Sigmoid colon (tissue), 7 donors: ENCODE measurements at places on chromosomes 3 and 15. TPM values are rescaled to one million over a fixed set of nuclear protein-coding genes. Genes with fewer than 3 reads are reported as not detected.
A peak's percentile ranks its signal among the peaks of the same experiment; 100 is the strongest.

DNA sequence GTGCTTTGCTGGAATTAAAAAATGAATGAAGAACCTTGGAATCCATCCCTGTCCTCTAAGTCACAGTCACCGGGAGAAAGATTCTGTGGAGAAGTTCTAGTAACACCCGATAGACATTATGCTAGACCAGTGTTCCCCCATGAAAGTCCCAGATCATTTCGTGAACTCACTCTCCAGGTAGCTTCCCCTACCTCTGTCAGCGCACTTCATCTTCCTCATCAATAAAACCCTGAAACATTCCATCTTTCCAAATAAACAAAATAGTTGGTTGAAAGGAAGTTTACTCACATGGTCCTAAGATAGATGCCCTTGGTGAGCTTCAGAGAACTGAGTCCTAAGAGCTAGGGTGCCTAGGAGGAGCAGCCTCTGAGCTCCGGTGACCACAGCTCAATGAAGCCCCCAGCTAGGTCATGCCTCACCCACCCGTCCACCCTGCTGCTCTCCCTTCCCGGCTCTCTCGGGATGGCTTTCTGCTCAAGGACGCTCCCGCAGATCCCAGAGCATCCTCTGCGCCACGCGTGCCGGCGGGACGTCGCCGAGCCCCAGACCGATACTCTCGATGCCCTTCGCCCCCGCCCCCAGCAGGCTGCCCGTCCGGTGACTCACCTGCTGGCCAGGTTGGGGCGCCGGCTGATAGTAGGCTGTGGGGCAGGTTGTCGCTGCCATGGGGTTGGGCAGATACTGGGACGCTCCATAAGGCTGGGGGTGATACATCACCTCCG is 776 bp downstream of the VGLL3 start:
- DNase-seq, result peak; percentile 71

DNA sequence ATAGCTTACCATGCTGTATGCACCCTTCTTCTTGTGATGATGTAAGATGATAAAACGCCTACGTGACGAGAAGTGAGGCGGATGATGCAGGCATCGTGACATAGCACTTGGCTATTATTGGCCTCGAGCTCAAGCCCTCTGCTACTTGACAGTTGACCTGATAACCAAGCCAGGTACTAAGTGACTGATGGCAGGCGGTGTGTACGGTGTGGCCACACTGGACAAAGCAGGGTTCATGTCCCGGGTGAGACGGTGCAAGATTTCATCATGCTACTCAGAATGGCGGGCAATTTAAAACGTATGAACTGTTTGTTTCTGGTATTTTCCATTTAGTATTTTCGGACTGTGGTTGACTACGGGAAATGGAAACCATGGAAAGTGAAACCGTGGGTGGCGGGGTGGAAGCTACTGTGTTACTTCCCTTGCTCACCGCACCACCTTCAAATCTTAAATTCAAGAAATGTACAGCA is 57.7 kb downstream of the SLC12A8 start:
- no peak for DNase-seq

ZNF80 gene
- total RNA-seq, result not detected

DNA sequence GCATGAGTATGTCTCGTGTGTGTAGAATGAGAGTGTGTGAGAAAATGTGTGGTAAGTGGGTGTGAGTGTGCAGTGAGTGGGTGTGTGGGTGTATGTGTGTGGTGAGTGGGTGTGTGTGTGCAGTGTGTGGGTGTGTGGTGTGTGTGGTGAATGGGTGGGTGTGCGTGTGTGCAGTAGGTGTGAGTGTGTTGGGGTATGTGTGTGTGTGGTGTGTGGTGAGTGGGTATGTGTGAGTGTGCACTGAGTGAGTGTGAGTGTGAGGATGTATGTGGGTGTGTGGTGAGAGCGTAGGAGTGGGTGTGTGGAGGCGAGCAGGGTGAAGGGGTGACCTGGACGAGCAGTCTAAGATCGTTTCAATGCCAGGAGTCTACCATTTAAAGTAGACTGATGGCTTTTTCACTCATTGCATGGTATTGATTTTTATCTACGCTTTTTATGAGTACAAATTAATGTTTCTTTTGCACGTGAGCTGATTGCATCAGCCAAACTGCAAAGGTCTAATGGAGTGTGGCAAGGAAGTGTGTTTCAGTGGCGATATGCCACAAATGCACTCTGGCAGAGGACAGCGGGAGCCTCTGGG is 1.6 kb upstream of the CPN2 start:
- no peak for DNase-seq

DNA sequence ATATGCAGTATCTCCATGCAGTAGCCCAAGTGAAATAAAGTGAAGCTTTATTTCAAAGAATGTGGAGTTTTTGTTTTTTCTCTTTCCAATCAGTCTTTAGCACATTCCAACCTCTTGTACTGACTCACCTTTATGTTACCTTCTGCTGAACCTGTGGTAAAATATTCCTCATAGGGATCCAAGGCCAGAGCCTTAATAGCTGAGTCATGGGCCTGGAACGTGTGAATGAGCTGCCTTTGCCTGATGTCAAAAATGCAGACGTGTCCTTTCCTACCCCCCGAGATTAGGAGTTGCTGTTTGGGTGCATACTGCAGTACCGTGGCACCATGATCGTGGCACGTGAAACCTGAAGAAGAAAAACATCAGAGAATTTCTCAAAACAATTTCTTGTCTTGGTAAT is 108.5 kb downstream of the GLDN start:
- DNase-seq, result no peak

DNA sequence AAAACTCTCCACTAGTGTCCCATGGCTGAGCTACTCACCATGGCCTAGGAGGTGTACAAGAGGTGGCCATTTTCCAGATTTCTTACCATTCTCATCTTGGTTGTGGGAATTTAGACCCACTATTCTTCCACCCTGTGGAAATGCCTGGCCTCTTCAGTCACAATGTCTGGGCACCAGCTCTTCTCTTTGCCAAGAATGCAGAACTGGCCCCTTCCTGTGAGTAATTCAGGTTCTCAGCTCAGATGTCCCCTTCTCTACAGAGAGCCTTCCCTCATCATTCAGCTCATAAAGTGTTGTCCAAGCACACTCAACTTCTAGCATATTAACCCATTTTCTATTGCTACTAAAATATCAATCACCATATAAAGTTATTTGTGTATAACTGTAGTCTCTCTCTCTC is 575.5 kb upstream of the KCNMB2 start:
- no peak for DNase-seq

DNA sequence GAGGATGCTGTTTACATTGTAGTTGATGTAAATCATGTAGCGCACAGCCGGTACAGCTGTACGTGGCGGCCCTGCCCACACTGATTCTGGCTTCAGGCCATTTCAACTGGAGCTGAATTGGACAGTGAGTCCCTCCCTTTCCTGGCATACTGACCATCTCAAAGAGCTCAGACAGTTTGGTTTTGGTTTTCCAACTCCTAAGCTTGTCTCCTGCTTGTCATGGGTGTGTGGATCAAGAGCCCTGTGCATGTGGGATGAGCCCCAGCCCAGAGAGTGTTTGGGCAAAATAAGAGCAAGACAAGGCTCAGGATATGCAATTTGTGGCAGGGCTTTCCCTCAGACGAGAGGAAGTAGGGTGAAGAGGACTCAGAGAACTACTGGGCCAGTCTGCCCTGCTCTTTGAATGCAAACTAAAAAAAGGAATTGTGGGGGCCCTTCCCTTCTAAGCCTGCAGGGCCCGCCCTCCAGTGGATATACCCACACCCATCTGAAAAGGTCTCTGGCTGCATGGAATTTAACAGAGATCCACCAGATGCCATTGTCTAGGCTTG is 13.3 kb downstream of the ITGA11 start:
- no peak for DNase-seq

LSAMP gene
- 47.1 TPM for total RNA-seq

- DNase-seq, result no peak
Measured at GRCh38 chr15:90167121-90167520, 34.0 kb upstream of the SEMA4B start.

- no peak for DNase-seq
Measured at GRCh38 chr3:9767418-9767817, 2.3 kb downstream of the CAMK1 start.

- DNase-seq, result no peak
Measured at GRCh38 chr15:100515758-100516157, 13.0 kb downstream of the CERS3 start.

GPR62 gene
- total RNA-seq, result not detected

DNA sequence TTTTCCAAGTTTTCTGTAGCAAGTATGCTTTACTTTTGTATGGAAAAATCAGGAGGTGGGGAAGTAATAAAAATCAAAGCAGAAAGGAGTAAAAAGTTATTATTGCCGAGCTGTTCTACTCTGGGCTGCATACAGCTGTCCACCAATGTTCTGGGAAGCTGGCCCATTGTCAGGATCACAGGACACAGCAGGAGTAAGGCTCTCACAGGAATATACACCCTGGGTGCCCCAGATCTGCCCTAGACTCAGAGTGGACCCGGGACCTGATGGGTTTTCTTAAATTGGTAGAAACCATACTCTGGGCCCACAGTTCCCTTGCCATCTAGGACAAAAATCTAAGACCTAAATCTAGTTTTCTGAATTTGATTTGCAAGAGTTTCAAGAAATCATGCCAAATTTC is 60.4 kb downstream of the TNIK start:
- peak; percentile 69 for DNase-seq

- DNase-seq, result no peak
Measured at GRCh38 chr3:155871746-155872158, 1.3 kb downstream of the GMPS start.

FLNB gene
- total RNA-seq, result 79.4 TPM

DNA sequence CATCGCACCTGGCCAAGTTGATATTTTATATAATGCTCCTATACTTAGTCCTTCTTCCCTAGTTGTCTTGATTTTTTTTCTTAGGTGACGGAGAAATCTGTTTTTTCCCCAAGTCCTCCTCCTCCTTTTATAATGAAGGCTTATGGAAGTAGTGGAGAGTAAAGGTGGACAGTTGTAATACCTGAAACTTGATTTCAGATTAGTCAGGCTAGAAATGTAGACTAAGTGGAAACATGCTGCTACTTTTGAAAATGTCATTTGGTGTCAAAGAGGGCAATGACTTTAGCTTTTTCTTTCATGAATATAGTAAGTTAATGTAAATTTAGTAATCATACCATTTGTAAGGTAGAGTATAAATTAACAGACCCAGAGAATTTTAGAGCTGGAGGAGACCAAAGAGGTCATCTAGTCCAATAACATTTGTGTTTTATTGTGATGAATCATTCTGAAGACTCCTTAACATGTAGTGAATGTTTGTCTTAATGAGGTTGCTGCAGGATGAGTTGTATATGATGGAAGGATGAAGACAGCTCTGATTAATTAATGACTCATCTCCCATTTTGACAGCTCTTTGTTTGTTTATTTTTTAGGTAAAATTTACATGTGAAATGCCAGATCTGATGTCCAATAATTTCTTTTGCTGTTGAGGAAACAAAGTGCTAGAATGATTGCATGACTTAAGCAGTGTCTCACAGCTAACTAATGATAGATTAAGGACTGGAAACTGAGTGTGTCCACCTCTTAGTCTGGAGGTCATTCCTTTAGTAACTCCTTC is 8.7 kb downstream of the CTDSPL2 start:
- no peak for DNase-seq

SLC24A1 gene
- 3.3 TPM for total RNA-seq
